ENCODE measurements at places on chromosomes 5 and 9. TPM values are rescaled to one million over a fixed set of nuclear protein-coding genes. Genes with fewer than 3 reads are reported as not detected.

PCDHB10 gene
- polyA plus RNA-seq, result not detected

PCDHAC2 gene
- not detected for polyA plus RNA-seq

C1QTNF3 gene
- 6.6 TPM for polyA plus RNA-seq

TAF11L14 gene
- not detected for polyA plus RNA-seq

- H3K4me1 ChIP-seq, result no peaks in the 10 kb centered on the region
- DNase-seq, result no peak
- H3K4me3 ChIP-seq, result no peak overlapping the region
- H3K36me3 ChIP-seq, result peaks cover 23% of the 10 kb centered on the region
- H3K27ac ChIP-seq, result no peak overlapping the region
Observed at GRCh38 chr5:138382347-138382746, 29.9 kb downstream of the KDM3B start.

GRCh38 chr9:71602652-71603051 is 165.7 kb downstream of the CEMIP2 start:
- no peaks in the 10 kb centered on the region for H3K36me3 ChIP-seq
- no peak for DNase-seq
- H3K27me3 ChIP-seq, result no peaks in the 10 kb centered on the region

DNA sequence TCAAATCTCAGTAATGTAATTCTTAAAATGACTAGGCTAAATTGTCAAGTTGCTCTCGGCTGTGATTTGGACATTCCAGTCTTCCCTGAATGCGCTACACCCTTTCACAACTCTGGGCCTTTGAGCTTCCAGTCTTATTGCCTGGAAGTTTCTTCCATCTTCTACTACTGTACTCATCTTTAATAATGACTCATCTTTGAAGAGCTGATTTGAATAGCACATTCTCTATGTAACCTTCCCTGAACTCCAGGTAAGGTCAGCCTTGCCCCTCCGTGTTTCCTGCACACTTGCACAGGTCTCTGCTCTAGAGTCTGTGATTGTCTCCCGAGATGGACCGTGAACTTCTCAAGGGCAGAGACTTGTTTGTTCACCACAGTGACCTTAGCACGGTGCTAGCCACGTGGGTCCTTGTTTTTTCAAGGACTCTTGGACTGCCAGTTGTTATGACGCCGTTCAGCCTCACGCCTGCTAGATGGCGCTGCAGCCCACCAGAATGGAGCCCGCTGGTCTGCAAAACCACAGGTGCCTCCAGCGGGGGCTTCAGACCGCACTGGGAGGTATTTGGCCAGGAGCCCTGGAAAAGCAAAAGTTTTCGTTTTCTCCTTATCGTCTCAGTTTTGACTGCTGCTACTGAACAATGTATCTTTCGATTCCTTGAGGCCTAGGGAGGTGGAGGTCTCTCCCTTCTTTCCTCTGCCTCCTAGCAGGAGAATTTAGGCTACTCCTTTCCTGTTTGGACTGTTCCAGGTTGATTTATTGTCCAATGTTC is 44.4 kb downstream of the SEC61B start:
- no peaks in the 10 kb centered on the region for H3K36me3 ChIP-seq
- no peak overlapping the region for H3K4me3 ChIP-seq
- no peaks in the 10 kb centered on the region for H3K27me3 ChIP-seq
- peaks cover 6% of the 10 kb centered on the region for H3K4me1 ChIP-seq
- no peak overlapping the region for H3K27ac ChIP-seq

DNA sequence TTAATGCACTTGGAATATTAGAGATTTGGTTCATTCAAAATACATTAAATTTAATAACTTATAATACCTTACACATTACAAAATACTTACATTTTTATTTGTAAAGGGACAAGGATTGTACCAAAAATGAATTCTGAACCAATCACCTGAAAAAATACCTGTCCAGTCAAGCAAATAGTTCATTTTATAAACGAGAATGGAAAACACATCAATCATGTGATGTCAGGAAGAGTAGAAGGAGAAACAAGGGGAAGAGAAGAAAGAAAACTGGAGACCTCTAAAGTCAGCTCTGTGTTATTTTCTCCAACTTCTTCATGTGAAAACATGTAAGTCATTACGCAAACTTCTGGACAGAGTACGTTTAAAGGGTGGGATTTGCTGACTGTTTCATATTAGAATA is 989.0 kb upstream of the NUDT12 start:
- H3K36me3 ChIP-seq, result no peaks in the 10 kb centered on the region
- H3K4me1 ChIP-seq, result no peaks in the 10 kb centered on the region
- DNase-seq, result no peak
- no peak overlapping the region for H3K27ac ChIP-seq
- no peaks in the 10 kb centered on the region for H3K27me3 ChIP-seq
- no peak overlapping the region for H3K4me3 ChIP-seq

- peaks cover under 1% of the 10 kb centered on the region for H3K36me3 ChIP-seq
- no peak for DNase-seq
- no peaks in the 10 kb centered on the region for H3K4me1 ChIP-seq
- H3K27ac ChIP-seq, result no peak overlapping the region
- no peaks in the 10 kb centered on the region for H3K27me3 ChIP-seq
- H3K4me3 ChIP-seq, result no peak overlapping the region
Observed at GRCh38 chr5:76663573-76663972, 40.4 kb upstream of the F2RL2 start.

GRCh38 chr5:173625673-173626504 is 9.4 kb upstream of the BOD1 start:
- H3K36me3 ChIP-seq, result no peaks in the 10 kb centered on the region
- peaks cover 12% of the 10 kb centered on the region for H3K4me1 ChIP-seq
- no peak overlapping the region for H3K27ac ChIP-seq
- DNase-seq, result peak; percentile 63
